ENCODE measurements at places on chromosomes 4 and X.

DNA sequence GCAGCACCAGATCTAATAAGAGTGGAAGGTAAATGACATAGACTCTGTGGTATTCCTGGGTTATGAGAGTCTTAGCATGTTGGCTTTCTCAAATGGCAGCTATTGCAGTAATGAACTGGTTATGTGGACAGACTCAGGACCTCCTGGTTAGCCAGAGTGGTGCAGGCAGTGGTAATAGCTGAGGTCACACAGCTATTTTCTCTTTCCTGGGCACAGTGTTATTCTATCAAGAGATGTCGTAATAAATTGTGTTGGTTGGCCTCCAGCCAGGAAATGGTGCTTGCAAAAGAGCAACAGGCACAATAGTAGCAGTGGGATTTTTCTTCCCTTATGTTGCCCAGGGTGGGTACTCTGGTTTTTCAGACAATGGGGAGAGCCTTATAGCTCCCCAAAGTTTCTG, 279.2 kb upstream of the FGF16 start:
- DNase-seq: no peak

DNA sequence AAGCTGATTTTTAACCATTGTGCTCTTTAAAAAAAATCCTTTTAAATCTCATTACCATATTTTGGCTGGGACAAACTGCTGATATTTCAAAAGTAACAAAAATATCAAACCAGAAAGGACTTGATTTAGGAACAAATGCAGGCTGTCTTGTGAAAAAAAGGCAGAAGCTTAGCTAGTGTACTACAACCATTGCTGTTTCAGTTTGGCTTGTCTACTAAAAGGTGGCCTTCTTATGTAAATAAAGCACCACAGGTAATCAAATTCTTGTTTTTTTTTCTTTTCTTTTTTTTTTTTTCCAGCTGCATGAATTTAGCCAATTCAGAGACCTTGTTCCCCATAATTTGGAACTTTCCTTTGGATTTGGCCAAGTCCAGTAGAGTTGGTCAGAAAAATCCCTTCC, 43.8 kb upstream of the MAGEA8 start:
- no peak for DNase-seq

DNA sequence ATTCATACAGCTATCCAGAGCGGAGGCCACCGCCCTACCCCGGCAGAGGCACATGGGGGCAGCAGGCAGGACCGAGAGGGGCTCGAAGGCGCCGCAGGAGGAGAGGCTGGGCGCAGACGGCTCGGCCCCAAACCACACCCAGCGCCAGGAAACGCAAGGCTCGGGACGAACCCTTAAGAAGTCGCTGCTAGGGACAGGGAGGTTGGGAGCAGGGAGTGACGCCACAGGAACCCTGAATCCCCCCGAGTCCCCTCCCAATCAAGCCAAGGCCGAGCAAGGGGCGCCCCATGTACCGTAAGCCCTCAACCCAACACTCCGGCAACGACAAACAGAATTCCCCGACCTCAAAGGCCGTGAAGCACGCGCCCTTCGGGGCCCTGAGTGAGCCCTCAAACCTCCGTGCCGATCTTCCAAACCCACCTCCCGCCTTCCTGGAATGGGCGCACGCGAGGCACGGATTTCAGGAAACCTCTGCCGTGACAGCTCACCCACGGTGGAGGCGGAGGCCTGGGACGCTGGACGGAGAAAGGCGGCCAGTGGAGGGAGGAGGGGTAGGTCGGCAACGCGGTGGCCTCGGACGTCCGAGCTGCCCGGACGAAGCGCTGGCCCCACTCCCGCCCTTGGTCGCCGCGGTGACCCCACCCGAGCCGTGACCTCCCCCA, 1.8 kb downstream of the ZFYVE28 start:
- DNase-seq: no peak

DNA sequence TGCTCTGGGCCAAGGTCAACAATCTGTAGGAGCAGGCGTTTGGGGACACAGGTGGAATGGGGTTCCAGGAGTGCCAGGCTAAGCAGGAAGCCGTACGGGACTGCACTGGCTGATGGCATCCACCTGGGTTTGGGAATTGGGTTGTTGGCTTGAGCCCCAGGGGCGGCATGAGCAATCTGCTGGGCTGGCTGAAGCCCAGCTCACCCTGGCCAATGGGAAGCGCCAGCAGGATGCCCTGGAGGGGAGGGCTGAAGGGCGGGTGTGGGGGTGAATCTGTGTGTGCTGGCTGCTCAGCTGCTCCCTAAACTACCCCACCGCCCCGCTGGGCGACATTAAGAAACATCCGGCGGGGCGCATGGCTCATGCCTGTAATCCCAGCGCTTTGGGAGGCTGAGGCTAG, 8.9 kb upstream of the RGS12 start:
- no peak for DNase-seq

DNA sequence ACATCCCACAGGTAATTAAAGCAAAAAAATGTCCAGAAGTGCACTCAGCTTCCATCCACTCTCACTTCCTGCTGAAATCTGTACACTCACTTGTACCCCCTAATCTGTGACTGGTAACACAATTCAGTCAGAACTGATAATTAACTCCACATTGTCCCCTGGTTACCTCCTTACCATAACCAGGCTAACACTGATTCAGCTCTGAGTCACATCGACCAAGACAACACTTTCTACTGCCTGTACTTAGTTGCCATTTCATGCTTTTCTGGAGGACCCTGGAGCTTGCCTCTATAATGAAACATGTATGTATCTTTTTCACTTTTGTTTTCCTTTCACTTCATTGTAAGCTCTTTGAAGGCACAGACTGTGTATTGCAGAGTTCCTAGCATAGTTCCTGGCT, 130.9 kb upstream of the GABRG1 start:
- DNase-seq: no peak

GRCh38 chr4:128571747-128572146, 237.8 kb upstream of the JADE1 start:
- no peak for DNase-seq

- DNase-seq: peak; percentile 46
Observed at GRCh38 chr4:37389967-37390580, 145.5 kb downstream of the NWD2 start.

GRCh38 chrX:149996515-149996914, 58.2 kb upstream of the EOLA2 start:
- no peak for DNase-seq

DNA sequence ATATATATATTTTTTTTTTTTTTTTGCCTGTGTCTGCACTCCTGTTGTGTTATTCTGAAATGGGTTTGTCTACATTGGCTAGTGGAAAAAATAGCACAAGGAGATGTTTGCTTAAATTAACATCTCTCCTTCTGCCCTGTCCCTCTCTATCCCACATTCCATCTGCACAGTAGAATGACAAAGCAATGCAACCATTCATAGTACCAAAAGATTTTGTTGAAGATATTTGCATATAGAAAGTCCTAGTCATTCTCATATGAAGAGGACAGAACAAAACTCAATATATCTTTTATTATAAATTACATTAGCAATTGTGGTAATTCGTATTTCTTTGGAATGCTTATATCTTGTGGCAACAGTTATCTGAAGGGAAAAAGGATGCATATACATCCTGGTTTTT, 88.3 kb upstream of the AGA start:
- DNase-seq: no peak

DNA sequence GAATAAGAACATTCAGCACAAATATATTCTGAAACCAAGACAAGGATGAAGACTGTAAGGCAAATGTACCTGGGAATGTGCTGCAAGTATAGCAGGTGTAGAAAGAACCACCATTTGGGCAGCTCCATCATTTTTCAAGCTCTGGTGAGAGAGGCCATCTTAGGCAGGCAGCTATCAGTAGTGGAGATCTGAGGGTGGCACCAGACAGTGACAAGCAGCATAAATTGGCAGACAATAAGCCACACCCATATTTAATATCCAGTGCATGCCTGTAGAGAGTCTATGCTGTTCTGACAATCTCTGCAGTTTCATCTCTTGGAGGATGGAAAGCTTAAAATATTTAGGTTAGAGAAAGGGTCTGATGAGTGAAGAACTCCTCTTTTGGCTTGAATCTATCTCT, 22.5 kb downstream of the CCNG2 start:
- DNase-seq: no peak

- peak; percentile 18 for DNase-seq
Observed at GRCh38 chrX:79138658-79139241, 5.7 kb upstream of the GPR174 start.

GRCh38 chr4:38055566-38055965, 95.4 kb downstream of the PTTG2 start:
- no peak for DNase-seq

GRCh38 chr4:12588582-12588981, 895.6 kb downstream of the RAB28 start:
- no peak for DNase-seq
